ENCODE measurements at places on chromosomes 11 and 22. TPM values are rescaled to one million over a fixed set of nuclear protein-coding genes. Genes with fewer than 3 reads are reported as not detected.

The TEX12 gene
- total RNA-seq = 0.23 TPM

The SEC14L2 gene
- total RNA-seq = 18.8 TPM

The PAK1 gene
- total RNA-seq = 9.9 TPM

The CSF2RB gene
- 3.6 TPM for total RNA-seq

The PGM2L1 gene
- 11.4 TPM for total RNA-seq

The LDLRAD3 gene
- 22.1 TPM for total RNA-seq

The APOL6 gene
- total RNA-seq = 10.7 TPM

The ISX gene
- total RNA-seq = not detected

The RASSF10 gene
- 0.34 TPM for total RNA-seq

The OR10D3 gene
- not detected for total RNA-seq

The DAGLA gene
- total RNA-seq = 5.1 TPM

The YPEL1 gene
- total RNA-seq = 8.7 TPM

The PVALB gene
- total RNA-seq = 0.58 TPM

The PGA5 gene
- not detected for total RNA-seq

The OR52I1 gene
- not detected for total RNA-seq

The SYT7 gene
- total RNA-seq = 1.3 TPM

The OSM gene
- total RNA-seq = not detected

The TPBGL gene
- total RNA-seq = 1.3 TPM

The GGTLC2 gene
- total RNA-seq = not detected

The RBMXL2 gene
- not detected for total RNA-seq

The NLRX1 gene
- 21.6 TPM for total RNA-seq

The NPAS4 gene
- total RNA-seq = not detected

The FGF4 gene
- total RNA-seq = not detected

The MIOX gene
- not detected for total RNA-seq

The UVRAG gene
- total RNA-seq = 44.7 TPM

The TMPRSS4 gene
- total RNA-seq = not detected

The CD3G gene
- not detected for total RNA-seq

The F2 gene
- total RNA-seq = not detected

The PUS3 gene
- 11.4 TPM for total RNA-seq

The LAYN gene
- total RNA-seq = 19.3 TPM

The OR8A1 gene
- total RNA-seq = not detected

The WNT7B gene
- 1.5 TPM for total RNA-seq

The OR5L1 gene
- total RNA-seq = not detected

The CDK2AP2 gene
- 77.3 TPM for total RNA-seq

All from glomerular endothelial cell (primary cell).